ENCODE measurements at places on chromosomes 6 and 20.
A peak's percentile ranks its signal among the peaks of the same experiment; 100 is the strongest.

- DNase-seq: no peak
These were observed 130.1 kb upstream of the ASCC3 start for GRCh38 chr6:101011186-101011585.

- DNase-seq: no peak
These were observed 374.3 kb downstream of the LMBRD1 start for GRCh38 chr6:69422475-69422874.

DNA sequence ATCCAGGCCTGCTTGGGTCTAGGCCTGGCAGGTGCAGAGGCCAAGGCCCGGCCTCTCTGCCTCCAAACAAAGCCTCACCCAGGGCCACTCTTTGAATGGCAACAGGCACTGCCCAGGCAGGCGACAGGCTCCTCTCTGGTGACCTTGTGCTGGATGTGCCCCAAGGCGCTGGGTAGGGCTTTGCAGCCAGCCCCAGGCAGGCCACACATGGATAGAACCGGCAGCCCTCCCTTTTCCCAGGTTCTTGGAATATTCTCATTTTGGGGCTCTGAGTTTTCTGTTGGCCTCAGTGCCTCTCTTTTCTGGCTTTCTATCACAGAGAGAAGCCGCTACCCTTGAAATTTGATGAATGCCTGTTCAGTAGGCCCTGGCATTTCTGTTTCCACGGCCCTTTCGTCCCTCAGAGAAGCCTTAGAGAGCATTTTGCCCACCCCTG is 18.9 kb downstream of the PKIG start:
- DNase-seq: no peak

DNA sequence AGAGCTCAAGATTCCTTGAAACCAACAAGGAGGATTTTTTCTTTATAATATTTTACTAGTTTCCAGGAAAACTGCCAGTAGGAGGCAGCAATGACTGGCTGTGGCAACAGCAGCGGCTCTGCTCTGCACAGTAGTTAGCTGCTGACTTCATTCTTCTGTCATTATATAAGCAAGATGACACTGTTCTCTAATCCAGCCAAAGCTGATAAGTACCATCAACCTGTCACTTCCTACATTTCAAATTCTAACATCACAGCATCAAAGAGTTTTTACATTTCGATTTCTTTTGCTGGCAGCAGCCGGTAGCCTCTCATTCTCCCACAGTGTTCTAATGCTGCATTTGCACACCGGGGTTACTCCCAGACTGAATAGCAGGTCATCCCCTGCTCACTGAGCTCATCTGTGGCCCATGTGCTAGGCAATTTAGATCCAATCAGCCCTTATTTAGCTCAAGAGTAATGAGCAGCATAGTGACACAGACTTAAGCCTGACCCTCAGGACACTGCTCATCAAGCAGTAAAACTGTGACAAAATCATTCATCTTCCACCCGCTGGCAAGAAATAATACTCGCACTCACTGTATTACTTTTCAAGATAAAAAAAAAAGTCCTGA is 67.8 kb downstream of the MMS22L start:
- DNase-seq: peak; percentile 60

DNA sequence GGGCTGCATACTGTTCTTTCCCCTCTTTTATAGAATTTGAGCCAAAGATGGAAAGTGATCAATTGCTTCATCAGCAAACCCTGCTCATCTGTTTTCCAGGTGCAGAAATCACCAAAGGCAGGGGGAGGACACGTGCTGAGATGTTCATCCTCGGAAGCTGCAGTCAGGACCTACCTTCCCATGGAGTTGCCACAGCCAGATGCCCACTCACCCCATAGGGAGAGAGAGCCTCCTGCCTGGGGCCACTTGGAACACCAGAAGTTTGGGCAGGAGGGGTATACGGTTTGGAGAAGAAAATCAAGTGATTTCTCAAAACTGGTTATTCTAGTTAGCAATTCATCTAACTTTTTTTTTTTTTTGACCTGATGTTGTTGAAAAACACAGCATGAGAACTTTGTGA is 5.3 kb upstream of the CST7 start:
- DNase-seq: no peak

- no peak for DNase-seq
These were observed 286.6 kb downstream of the TSHZ2 start for GRCh38 chr20:53258741-53259140.

DNA sequence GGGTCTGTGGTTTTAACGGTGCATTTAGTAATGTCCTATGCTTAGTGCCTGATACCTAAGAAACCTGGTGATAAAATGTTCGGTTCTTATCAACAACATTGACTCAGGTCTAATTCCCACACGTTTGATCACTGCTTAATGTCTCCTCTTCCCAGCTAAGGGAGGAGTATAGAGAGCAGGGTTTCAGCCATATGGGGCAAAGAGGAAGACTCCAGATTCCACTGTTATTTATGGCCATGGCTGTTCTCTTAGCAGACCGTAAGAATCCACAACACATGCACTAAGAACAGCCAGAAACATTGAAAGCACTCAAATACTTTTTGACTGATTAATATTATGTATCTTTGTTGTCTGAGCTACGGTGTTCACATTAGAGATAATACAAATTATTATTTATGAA is 112.1 kb downstream of the BCAS1 start:
- no peak for DNase-seq

DNA sequence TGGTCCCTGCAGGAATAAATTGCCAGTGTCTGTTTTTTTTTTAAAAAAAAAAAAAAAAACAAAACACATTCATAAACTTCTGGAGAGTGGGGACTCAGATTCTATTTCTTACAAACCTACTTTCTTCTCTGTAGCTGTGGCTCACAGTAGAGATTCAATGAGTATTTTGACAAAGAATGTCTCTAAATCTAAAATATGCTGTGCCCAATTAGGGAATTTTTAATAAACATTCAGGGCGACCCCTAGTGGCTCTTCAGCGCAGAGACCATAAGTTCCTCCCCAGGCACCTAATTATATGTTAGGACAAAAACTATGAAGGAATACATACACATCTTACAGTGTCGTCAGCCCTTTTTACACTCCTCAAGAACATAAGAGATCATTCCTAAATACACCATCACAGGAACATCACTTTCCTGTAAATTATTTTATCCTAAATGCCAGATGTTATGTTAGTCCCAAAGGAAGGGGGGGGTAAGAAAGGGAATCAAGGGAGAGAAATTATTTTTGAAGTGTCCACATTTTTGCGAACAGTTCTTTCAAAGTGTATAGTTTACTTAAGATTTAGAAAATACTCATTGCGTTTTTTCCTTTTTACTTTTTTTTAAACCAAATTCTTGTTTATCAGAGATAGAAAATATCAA is 21.8 kb upstream of the NAA20 start:
- DNase-seq: peak; percentile 49

DNA sequence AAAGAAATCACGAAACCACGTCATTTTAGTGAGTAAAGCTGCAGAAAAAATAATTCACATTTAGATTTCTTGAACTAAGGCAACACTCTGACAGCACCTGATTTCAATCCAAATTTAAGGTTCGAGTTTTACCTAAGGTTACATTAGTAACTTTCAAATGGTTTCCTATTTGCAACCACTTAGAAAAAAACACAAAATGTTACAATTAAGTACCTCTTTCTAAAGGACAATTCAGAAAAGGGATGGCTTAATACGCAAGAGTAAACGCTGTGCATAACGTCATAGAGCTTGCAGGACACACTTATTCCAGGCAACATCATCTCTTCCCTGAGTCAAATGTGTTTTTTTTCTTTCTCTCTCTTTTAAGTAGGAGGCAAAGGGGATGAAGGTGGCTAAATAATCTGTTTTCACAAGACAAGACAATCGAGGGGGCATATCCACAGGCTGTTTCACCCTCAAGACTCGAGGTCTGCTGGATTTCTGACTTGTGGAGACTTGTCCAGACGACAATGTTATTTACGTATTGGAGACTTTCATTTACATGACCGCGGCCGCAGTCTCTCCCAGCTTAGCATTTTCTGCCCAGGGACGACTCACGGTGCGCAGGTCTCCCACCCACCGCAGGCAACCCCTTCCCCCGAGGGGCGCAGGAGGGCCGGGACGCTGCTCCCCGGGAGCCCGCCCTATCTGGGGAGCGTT is 86.0 kb downstream of the SESN1 start:
- DNase-seq: peak; percentile 39

- DNase-seq: no peak
These were observed 17.2 kb downstream of the CTNNBL1 start for GRCh38 chr20:37711001-37711400.

- DNase-seq: no peak
These were observed 271.2 kb downstream of the PRL start for GRCh38 chr6:22025468-22026163.

GRCh38 chr6:57158658-57159057 is 13.5 kb upstream of the BAG2 start:
- no peak for DNase-seq

- no peak for DNase-seq
These were observed 85.6 kb downstream of the MRPL14 start for GRCh38 chr6:44041461-44042260.

GRCh38 chr6:31187780-31188194 is 17.3 kb upstream of the POU5F1 start:
- no peak for DNase-seq

DNA sequence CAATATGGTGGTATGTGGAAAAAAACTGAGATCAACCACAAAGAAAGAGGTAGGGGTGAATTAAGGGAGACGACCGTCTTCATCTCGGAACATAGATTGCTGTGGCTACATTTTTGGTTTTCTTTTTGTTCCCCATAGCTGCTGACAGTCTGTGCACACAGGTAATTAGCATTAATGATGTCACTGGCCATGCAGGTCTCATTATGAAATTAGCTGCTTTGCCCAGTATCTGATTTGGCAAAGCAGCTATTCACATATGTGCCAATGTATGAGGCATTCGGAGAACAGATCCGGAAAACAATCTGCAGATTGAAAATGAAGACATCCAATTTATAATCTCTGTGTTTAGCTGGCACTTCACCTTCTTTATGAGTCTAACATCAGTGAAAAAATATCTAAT is 13.1 kb downstream of the NOX3 start:
- no peak for DNase-seq

GRCh38 chr6:33235221-33235634 is 26.9 kb downstream of the RING1 start:
- no peak for DNase-seq

All from HEK293T (cell line).